ENCODE measurements at places on chromosomes 7 and 10.

DNA sequence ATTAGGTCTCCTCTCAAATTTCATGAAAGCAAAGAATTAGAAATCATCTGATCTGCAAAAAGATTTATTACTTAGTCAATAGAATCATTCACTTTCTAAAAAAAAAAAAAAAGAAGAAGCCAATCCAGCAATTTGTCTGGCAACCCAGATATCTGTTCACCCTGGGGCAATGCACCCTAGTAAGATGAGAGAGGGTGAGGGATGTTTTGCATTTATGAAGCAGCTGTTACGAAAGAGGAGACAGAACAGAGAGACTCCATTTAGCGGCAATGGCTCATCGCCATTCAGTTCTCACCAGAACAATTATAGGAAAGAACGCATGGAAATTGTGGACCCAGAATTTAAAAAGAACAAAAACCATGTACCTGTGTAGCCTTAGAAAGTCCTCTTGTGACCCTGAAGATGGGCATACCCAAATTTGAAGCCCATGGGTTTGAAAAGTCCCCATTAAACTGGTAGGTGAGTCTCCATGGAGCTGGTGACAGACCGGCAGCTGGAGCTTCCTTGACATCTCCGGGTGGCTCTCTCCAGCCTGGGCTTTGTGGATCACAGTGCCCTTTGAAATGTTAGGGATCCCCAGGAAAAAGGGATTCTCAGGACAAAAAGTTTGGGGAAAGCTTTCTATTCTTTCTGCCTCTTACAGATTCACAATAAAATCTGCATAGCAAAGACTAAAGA, 45.5 kb upstream of the CCDC3 start:
- DNase-seq = no peak

DNA sequence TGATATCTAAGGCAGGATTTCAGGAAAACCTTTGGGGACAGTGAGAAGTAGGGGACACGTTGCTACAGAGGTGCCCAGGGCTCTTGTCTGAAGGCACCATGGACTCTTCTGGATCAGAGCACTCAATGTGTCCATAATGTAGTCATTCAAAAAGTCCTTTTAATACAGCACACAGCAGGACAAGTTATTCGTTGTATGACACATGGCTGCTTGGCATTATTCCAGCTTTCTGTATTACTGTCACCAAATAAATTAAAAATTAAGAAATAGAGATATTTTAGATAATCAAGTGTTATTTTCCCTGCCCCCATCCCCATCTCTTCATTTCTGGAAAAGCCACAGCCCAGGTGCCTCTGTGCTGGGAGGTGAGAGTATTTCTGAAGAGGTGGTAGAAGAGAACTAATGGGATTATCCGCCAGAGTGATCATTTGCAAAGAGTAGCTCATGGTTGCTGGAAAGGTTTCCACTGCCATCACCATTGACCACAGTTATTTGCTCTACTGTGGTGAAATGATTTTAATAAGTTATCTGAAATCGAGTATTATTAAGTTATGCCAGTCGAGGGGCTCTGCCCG, 83.0 kb downstream of the CXCL12 start:
- DNase-seq = no peak

- no peak for DNase-seq
These were observed 66.7 kb downstream of the SORCS3 start for GRCh38 chr10:104707602-104708459.

GRCh38 chr10:98478430-98479222, 31.9 kb upstream of the HPS1 start:
- no peak for DNase-seq

DNA sequence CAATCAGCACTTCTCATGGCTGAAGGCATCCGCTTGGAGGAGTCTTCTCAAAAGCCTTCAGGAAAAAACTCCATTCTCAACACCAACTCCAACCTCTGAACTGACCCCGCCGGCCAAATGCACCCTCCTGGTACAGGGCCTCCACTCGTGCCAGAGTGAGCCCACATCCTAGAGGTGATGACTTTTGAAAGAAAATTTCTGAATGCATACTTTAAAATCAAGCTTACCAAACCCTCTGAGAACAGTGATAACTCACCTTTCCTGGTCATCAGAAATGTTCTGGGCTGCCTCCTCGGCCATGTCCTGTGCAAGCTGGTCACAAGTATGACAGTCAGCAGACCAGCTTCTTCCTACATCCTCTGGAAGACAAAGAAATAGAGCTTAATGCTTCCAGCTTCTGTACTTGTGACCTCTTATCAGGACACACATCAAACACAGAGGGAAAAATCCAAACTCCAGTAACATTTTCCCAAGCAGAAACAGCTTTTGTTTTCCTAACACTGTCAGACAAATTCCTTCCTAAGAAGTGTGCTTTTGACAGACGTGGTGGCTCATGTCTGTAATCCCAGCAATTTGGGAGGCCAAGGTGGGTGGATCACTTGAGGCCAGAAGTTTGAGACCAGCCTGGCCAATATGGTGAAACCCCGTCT, at the start of gene PKD1L1:
PKD1L1 (minus strand) TSS at position 326 of the 650 bp plus-strand sequence; CDS start at position 300, 26 bp downstream.
- DNase-seq = no peak

DNA sequence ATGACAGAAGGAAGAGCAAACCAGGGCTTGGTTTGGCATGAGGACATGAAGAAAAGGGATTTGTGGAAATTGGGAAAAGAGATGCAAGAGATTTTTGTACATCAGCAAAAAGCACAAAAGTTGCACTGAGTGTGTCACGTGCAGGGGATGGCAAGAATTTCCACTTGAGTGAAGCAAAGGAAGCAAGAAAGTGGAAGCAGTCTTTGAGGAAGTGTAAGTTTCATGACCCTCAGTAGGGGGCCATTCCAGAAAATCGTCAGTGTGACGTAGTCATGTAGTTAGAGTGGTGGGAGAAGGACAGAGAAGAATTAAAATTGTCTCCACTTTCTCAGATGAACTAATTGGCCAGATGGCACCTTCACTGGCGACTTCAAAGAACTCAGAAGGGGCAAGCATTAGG, 123.3 kb upstream of the FZD1 start:
- DNase-seq = no peak

DNA sequence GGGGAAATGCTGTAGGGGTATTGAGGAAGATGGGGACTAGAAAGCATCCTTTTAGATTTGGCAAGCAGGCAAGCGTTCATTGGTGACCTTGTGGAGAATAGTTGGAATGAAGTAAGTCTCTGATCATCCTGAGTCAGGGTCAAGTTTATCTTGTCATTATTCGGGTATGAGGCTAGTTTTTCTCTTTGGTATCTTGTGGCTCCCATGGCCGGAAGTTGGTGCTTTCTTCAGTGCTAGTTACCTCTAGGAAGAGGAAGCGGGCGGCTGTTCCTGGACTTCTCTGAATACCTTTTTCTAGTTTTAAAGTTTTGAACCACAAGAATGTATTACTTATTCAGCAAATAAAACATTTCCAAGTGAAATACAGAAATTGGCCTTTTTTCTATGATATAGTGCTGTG, 9.2 kb downstream of the CREM start:
- DNase-seq = no peak

DNA sequence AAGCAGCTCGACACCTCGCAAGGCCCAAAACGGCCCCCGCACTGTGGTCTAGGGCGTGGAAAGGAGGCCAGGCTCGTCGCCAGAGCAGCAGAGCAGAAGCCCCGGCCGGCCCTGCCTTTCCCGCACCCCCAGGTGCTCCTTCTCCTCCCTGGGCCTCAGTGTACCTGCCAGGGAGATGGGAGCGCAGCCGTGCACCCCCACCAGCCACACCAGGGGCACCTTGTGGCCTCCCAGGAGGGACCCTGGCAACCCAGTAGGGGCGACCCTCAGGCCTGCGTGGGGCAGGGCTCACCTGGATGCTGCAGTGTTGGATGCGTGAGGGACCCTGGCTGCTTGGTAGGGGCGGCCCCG, 9.5 kb downstream of the PDGFA start:
- DNase-seq = no peak

Measured in activated CD8-positive, alpha-beta memory T cell treated with anti-CD3 and anti-CD28 coated beads, Interleukin-2, amount 50 U/mL, for 48 hours (primary cell).